ENCODE measurements at places on chromosomes 4 and X. TPM values are rescaled to one million over a fixed set of nuclear protein-coding genes. Genes with fewer than 3 reads are reported as not detected.

The PAGE2 gene
- not detected for total RNA-seq

The ZNF141 gene
- total RNA-seq = 8.9 TPM

The RTL3 gene
- not detected for total RNA-seq

The HEPH gene
- 43.1 TPM for total RNA-seq

The GIMD1 gene
- not detected for total RNA-seq

The KCNE5 gene
- 0.51 TPM for total RNA-seq

The SLC30A9 gene
- 56.5 TPM for total RNA-seq

The MFAP3L gene
- 0.50 TPM for total RNA-seq

The SATL1 gene
- total RNA-seq = not detected

The CXCL9 gene
- not detected for total RNA-seq

The CLCN4 gene
- total RNA-seq = 2.1 TPM

The TRAPPC2 gene
- total RNA-seq = 13.9 TPM

The RAB33A gene
- 18.3 TPM for total RNA-seq

The ESX1 gene
- not detected for total RNA-seq

The BMPR1B gene
- total RNA-seq = 0.17 TPM

The C1QTNF7 gene
- 1.5 TPM for total RNA-seq
